ENCODE measurements at places on chromosomes 3 and 15.

- no peak for ATAC-seq
Measured at GRCh38 chr15:66808181-66808824, 106.3 kb downstream of the SMAD6 start.

DNA sequence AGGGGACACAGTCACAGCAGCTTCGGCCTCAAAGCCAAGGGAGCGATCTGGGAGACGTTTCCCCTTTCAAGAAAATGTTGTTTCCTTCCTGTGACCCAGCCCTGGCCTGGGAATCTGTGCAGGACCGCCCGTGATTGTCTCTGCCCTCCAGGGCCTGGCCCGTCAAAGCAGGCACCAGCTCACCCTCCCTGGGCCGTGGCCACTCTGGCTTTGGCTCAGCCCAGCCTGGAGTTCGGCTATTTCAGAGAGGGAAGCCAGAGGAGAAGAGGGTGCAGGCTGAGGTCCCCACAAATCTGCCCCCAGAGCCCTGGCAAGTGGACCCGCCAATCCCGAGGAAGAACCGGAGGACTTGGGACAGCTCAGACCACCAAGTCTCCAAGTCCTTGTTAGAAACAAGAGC lies 12.7 kb downstream of the GATA2 start:
- no peak for ATAC-seq

DNA sequence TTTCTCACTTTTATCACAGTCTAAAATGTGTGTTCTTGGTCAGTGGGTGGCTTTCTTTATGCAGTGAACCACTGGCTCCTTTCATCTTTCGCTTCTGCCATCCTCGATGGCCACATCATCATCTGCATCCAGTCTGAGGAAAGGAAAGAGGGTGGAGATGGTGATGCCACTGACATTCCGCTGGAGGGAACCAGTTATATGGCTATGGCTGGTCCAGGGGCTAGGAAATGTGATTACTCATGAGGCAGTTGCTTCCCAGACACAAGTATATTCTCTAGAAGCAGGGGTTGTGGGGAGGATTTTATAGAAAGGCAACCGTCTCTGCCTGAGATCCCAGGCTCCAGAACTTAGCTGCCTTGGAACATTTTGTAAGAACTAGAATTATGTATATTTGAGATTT lies 246.7 kb upstream of the AZI2 start:
- ATAC-seq: no peak

GRCh38 chr3:112925969-112926368 lies 48.9 kb downstream of the CD200R1 start:
- no peak for ATAC-seq

GRCh38 chr15:56045068-56045748 lies 51.8 kb upstream of the NEDD4 start:
- no peak for ATAC-seq

DNA sequence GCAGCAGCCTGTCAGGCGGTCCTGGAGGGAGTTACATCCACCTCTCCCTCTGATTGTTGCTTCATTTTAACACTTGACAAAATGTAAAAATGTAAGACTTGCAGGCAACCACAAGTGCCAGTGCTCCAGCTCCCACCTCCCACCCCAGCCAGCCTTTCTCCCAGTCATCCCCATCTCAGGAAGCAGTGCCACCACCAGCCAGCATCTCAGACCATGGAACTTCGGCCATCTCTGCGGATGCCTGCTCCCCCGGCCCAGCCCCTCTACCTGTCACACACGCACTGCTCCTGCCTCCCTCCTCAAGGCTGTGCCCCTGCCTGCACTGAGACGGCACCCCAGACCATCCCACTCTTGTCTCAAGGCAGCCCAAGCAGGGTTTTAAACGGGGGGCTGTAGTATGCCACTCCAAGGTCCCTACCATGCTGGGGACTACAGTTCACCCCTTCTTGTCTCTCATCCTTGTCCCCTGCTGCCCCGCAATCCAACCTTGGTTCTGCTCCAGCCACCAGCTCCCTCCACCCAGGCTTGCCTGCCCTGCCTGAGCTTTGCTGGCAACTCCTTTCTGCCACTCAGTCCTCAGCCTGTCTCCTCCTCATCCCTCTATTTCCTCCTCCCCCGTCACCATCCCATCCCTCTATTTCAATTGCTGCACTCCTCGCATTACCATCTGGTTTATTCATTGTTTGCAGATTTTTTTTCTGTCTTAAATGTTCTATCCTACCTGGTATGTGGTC lies 85.8 kb downstream of the SNRK start:
- no peak for ATAC-seq

DNA sequence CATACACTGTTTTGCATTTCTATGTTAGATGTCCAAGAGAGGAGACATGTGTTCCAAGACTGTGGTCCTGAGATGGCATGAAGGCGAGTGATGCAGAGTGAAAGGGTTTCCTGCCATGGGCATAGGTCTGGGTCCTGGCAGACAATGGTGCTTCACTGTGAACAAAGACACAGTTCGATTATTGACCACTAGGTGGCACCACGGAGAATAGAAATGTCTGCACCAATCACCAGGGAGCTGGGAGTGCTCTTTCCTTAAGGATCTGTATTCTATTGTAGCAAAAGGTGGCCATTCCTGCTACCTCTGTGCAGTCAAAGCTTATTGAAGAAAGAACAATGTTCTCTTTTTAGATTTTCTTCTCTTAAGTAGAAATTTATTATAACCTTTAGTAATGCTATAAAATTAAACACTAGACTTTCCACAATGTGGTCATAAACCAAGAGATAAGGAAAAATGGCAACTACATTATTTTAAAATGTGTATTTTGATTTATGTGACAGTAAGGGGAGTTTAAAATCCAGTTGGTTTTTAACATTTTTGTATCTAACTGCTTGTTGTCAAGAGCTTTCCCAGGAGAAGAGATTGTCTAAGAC lies 88.7 kb downstream of the GABRG3 start:
- ATAC-seq: no peak

DNA sequence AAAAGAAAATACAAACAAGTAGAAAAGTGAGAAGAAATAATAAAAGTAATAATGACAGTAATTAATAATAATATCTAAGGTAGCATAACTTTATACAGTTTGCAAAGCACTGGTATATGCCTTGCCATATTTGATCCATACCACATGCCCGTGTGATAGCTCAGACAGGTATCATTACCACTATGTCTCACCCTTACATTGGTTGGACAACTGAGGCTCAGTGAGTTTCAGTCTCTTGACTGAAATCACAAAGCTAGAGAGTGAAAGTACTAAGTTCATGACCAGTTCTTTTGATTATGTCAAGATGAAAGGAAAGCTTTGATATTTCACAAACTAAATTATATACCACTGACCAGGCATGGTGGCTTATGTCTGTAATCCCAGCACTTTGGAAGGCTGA lies 408.9 kb downstream of the GAP43 start:
- ATAC-seq: no peak

DNA sequence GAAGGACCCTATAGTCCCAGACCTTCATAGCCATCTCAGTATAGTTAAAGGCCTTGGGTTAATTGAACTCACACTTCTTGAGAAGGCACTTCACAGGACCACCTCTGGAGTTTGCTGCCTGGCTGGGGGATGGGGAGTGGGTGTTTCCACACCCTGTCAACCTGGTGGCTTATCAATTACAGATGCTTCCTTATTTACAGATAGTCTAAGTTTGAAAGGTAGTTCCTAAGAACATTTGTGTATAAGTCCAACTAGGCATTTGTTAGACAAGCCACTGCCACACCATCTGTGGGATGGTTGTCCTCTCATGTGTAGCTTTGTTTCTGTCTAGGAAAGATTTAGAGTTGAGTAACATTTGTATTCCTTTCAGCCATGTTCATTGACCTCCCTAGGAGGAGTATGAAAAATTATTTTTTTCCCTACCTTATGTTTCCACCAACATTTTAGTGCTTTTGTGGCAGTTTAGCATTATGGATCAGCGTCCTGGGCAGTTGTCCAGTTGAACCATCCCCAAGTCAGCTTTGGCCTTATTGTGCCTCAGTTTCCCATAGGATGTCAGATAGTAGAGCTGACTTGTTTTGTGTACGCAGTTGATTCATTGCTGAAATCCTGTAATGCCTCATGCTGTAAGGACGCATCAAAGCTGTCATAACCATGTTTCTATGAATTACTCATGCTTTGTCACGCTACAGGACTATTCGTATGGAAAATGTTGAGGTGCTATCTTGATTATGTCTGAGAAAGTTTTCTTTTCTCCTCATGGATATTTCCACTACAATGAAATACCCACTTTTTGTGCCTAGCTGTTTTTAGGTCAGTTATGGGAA lies 21.2 kb upstream of the SIAH2 start:
- peak; percentile 93 for ATAC-seq

DNA sequence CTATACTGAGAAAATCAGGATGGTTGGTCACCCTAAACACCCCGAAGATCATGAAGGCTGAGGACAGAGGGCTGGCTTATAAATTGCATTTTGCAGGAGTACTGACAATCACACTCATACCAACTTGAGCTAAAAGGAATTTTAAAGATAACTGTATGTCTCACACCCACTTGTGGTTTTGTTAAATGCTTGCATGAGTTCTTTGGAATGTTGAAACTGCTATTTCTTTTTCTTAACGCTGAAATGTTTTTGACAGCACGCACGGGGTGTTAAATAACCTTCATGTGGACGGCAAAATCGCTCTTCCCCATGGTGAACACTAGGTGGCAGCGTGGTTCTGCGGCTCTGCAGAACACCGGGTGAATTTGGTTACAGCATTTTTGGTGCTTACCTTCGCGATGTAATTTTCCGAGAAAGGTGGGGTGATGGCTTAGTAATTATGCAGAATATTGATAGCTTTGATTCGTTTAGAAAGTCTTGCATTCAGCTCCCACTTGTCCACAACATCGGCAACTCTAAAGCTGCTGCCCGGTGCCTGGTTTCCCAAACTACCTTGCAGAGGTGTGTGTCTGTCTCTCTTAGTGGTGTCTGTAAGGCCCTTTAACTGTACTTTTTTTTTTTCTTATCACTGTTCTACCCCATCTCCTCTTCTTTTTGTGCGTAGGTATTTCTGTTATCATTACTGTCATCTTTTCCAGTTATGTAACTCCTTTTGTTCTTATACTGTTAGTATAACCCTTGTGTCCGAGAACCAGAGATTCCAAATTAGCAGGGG lies 51.7 kb downstream of the ARNT2 start:
- no peak for ATAC-seq

DNA sequence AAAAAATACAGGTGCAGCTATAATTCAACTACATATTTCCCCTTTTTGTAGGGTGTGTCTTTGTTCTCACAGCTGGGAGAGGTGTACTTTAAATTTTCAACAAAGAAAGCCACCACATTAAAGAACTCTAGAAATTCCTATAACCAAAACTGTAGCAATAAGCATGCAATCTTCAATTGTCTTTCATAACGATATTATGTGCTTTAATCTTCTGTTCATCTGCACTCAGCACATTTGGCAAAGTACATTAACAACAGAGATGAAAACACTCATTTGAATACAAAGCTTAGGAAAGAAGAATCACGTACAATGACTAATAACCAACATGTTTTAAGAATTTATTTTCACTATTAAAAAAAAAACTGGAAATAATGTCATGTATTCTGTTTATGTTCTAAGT lies 1025.8 kb downstream of the ROBO1 start:
- ATAC-seq: no peak

DNA sequence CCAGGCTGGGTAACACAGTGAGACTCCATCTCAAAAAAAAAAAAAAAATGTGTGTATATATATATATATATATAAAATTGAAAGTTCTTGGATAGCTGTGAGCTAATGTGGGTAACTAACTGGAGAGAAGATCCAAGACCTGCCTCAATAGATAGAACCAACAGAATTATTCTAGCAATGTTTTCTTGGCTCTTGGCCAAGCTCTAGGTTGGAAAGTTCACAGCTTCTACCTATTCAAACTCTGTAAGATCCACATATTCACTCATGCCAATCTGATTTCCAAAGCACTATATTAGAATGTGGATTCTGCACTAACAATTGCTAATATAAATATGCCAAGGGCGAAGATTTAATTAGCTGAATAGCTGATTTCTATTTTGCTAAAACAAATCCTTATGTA lies 29.8 kb upstream of the CMTM6 start:
- ATAC-seq: no peak

DNA sequence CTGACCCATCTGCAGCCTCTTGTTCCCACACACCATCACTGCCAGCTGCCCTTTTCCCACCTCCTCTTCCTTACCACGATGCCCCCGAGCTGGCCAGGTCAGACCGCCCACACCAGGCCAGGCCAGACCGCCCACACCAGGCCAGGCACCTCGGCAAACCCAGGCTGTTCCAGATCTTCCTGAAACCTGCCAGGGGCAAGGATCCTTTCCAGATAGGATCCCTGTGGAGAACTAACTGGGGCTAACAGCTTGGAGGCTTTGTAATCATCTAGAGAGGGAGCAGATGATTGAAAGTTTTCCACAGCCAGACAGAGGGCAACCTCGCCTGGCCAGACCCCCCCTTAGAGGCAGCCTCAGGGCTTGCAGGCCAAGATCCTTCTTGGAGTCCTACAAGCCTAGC lies 287.3 kb upstream of the TLE3 start:
- no peak for ATAC-seq

DNA sequence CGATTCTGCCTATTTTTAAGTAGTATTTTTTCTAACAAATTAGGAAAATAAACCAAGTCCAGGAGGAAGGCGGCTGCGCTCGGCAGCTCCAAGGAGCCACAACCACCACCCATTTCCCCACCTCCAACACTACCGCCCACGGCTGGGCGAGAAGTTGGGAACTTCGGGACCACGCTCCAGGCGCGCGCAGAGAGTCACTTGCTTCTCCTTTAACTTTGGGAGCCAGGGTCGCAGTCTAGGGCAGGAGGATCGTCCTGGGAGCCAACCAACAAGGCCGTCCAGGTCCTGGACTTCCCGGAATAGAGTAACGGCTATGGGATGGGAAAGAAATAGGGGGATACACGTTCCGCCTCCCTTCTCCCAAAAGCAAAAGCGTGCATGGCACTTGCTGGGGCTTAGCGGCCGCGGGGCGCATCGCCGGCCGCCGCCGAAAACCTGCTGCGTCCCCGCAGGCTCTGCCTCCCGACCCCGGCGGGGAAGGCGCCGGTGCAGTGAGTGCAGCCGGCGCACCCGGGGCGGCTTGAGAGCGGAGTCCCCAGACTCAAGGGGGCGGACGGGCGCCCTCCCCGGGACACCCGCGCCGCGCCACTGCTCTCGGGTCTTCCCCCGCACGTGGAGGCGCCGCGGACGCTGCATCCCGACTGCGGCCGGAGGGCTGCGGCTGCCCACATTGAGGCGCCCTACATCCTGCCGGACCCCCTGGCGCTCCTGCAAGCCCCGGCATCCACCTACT lies 699 bp downstream of the MEGF11 start:
- ATAC-seq: peak; percentile 29

DNA sequence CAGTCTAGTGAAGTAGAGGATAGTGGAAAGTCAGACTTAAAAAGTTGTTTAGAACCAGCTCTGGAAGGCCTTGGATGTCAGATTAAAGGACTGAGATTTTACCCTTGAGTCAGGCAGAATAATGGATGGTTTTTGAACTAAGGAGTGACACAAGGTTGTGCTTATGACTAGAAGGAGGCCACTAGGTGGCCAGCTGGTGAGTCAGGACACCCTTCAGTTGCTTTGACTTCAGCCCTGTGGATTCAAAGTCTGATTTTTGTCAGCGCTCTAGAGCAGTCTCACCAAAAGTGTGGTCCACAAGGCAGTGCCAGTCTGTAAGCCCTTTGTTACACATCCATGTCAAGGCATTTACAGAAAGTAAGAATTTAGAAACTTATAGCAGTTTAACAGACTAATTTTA lies 3.8 kb upstream of the GABPB1 start:
- peak; percentile 28 for ATAC-seq

GRCh38 chr15:36797128-36797527 lies 217.7 kb downstream of the CDIN1 start:
- no peak for ATAC-seq

GRCh38 chr15:40543631-40544294 lies 21.1 kb downstream of the CCDC32 start:
- peak; percentile 49 for ATAC-seq

Data from activated CD4-positive, CD25-positive, alpha-beta regulatory T cell treated with anti-CD3 and anti-CD28 coated beads, Interleukin-2, amount 50 U/mL, for 24 hours (primary cell).